ENCODE measurements at places on chromosomes 5 and 9.

DNA sequence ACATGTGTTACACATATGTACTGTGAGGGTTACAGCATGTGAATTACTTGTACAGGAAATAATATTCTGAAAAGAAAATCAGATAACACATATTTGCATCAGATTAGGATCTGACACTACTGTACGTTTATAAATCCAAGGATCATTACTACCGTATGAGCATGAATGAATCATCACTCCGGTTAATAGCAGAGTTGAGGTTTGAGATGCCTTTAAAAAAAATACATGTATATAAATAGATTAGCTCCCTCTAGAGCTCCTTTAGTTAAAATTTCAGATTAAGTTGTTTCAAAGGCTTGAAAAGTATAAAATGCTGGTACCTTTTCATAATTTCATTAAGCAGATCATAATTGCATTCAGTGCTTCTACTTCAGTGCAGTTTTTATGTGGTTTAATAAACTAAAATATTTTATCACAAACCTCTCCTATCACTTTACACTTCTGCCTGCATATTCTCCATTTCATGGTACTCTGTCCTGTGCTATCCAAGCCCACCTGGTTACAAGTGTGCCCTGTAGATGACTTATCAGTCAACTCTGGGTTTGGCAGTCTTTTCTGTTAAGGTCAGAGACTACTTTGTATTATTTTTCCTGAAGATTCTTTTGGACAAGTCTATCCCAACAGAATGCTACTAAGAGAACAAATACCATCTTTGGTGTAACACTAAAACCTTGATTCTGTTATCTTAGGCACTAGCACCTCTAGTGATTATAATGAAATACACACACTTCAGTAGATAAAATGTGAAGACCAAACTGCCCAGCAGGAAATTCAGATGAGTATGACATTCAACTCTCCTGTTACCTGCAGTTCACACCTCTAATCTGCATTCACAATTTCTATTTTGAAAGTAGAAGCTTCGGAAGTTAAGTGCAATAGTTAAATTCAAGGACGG lies 48.0 kb upstream of the POU5F2 start:
- no peak for DNase-seq

DNA sequence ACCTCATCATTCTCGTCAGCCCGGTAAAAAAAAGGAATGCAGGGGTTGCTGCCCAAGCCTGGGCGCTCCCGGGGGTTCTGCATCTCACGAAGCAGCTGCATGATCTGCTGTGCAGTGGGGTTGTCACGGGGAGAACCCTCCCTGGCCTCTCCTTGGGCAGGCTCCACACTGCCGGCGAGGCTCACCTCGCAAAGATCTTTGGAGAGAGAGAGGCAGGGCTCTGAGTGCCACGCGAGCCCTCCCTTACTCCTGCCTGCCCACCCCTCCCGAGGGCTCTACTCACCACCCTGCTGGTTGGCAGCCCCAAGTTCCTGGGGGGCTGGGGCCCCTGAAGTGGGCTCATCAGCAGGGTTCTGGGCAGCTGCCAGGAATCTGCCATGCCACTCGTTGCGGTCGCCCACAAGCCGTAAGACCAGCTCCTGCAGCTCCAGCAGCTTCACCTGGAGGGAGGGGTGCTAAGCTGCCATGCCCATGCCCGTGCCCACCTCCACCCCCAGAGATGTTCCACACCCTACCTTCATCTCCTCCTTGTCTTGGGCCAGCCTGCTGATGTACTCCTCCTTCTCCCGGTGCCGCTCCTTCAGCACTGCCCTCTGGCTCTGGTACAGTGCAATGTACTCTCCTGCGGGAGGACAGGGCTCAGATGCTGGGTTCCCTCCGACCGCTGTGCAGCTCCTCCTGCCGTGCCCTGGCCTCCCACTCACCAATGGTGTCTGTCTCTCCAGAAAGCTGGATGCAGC lies 18.6 kb downstream of the GOLGA2 start:
- no peak for DNase-seq

DNA sequence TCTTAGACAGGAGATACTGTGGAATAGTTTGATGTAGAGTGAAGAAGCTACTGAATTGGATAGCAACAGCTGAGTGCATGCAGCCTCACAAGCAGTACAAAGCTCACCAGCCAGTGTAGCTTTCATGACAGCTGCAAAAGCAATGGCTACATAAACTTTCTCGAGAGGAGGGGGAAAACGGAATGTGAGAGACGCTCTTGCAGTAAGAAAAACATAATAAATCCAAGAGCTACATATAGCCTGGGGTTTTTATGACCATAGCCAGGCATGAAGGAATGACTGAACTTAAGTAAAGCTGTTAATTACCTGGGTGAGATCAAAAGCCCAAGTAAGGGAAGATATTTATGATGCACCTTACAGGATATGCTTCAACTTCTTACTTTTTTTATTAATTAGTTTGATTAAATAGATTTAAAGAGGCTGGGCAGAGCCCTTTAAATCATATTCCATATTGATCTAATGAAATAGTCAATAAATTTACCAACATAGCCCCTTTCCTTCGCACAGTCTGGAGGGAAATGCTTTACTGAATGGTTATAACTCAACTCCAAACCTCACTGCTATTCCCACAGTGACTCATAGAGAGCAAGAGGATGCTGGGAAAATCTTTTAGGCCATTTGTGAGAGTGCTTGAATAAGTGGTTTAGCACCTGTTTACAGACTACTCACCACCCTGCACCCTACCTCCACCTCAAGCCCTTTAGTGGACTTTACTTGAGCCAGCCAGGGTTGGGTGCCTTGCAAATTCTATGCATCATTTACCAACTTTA lies 407.2 kb upstream of the CLINT1 start:
- no peak for DNase-seq

GRCh38 chr5:172443441-172444109 lies 10.8 kb downstream of the SH3PXD2B start:
- peak; percentile 42 for DNase-seq

DNA sequence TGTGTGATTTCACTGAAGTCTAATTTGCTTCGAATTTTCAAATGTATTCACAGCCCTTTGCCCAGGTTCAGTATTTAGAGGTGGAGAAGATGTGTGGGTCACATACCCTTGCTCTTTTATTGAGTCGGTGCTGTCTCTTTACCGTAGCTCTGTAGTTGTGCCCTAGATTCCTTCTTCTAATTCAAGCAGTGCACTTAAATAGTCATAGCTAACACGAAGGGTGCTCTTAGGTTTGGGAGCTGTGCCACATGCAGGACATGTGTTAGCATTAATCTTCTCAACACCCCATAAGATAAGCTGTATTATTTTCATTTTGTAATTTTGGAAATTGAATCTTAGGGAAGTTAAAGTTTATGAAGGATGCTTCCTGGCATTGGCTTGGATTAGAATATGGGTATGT lies 293.3 kb downstream of the MAST4 start:
- no peak for DNase-seq

GRCh38 chr5:173246511-173246910 lies 11.5 kb upstream of the NKX2-5 start:
- DNase-seq, result no peak

DNA sequence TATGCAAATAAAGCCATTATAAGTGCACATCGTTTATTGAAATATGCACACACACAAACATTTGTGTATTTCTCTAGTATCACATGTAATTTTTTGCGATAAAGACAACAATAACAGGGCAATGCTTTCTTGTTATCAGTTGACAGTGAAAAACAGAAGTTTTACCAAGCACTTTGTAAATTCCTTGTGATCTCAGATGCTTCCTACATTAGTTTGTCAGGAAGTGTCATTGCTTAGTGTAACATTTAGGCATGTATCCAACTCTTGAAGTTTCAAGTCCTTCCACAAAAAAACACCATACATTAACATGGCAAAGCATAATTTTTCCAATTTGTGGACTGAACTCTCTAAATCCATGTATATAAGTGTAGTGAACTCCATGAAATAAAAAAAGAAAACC lies 46.4 kb downstream of the MOCS2 start:
- no peak for DNase-seq

- DNase-seq, result no peak
Measured at GRCh38 chr5:75666801-75667200, 50.4 kb downstream of the POC5 start.

DNA sequence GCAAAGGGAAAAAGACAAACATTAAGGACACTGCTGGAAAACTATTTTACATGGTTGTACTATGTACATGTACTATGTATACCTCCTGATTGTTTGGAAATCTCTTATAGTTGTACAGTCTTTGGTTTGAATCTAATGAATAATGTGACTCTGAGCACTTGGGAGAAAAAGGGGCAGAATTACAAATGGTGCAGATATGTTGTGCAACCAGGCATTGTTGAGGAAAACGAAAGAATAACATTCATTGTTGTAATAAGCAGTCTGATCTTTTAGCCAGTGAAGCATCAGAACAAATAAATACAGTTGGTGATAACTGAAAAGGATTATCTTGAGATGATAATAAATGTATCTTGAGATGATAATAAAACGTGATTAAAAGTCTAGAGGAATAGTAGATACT lies 87.2 kb downstream of the CSNK1G3 start:
- DNase-seq, result no peak

DNA sequence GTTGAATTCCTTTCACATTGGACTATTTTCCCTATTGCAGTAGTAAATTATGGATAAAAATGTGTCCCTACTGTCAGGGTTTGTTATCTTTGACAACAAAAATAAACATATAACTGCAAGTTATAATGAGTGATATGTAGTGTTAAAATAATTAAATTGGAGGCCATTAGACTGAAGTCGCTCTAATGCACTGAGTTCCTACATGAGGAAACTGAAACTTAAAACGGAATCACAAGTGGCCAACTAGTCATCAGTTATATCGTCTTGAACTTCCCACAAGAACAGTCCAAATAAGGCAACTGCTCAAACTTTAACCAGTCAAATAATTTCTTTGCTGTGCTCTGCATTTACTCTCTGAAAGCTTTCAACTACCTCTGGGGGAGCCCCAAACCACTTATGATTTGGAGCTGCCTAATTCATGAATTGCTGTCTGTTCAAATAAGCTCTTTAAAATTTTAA lies 2.1 kb upstream of the IFT74 start:
- no peak for DNase-seq

DNA sequence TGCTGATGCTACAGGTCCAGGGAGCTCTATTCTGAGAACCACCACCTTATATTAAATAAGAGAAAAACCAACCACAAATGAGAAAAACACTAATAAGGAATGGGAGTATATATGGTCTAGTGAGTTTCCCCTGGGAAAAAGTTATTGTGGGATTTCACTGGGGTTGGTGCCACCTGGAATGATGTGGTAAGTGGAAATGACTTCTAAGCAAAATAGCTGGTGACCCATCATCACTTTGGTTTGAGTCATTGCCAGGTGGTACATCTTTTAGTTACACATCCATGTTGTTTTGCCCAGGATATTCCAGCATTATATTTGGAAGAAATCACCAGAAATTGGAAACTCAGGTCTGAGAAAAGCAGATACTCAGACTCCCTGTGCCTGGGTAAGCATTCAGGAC lies 437.3 kb downstream of the DTWD2 start:
- no peak for DNase-seq

DNA sequence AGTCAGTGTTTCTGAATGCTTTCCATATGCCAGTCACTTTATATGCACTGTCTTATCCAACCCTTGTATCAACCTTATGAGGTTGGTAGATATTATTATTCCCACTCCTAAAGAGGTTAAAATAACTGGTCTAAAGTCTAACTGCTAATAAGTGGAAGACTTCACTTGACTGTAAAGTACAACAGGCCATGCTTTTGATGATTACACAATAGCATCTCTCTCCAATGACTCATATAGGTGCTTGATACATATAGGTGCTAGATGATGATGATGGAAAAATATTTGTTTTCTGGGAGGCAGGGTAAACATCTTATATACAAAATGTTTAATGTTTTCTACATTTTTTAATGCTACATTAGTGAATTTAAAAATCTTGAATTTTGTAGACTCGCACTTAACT lies 75.9 kb upstream of the NR3C1 start:
- DNase-seq, result no peak

Data from CD4-positive, alpha-beta T cell treated with Interleukin-1 beta for 1 hour (primary cell).